ENCODE measurements at places on chromosomes 11 and 22.
A peak's percentile ranks its signal among the peaks of the same experiment; 100 is the strongest.

GRCh38 chr11:115696563-115696962 is 192.3 kb upstream of the CADM1 start:
- no peak overlapping the region for H3K4me3 ChIP-seq
- H3K27ac ChIP-seq, result no peak overlapping the region
- H3K4me1 ChIP-seq, result no peaks in the 10 kb centered on the region
- no peak for DNase-seq
- no peaks in the 10 kb centered on the region for H3K36me3 ChIP-seq

GRCh38 chr22:39625569-39626537 is 55.3 kb downstream of the CACNA1I start:
- no peak overlapping the region for H3K4me3 ChIP-seq
- no peaks in the 10 kb centered on the region for H3K27me3 ChIP-seq
- peaks cover 16% of the 10 kb centered on the region for H3K4me1 ChIP-seq
- no peaks in the 10 kb centered on the region for H3K36me3 ChIP-seq
- no peak for DNase-seq
- no peak overlapping the region for H3K27ac ChIP-seq

DNA sequence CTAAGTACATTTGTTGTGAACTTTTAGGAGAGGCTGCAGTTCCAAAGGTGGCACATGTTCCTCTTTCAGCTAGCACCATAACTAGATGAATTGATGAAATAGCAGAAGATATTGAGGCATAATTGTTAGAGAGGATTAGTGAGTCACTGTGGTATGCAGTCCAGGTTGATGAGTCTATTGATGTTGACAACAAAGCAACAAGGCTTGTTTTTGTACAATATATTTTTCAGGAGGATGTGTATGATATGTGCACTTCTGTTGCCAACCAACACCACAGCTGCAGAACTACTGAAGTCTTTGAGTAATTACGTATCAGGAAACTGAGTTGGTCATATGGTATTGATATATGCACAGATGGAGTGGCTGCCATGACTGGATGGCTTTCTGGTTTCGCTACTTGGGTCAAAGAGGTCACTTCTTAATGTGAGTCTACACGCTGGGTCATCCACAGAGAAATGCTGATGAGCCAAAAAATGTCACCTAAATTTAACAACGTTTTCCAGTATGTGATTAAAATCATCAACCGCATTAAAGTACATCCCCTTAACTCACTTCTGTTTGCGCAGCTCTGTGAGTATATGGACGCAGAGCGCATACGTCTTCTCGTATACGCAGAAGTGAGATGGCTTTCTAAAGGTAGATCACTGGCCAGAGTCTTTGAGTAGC is 261.3 kb upstream of the ANO5 start:
- no peaks in the 10 kb centered on the region for H3K27me3 ChIP-seq
- H3K36me3 ChIP-seq, result no peaks in the 10 kb centered on the region
- DNase-seq, result no peak
- no peaks in the 10 kb centered on the region for H3K4me1 ChIP-seq
- no peak overlapping the region for H3K27ac ChIP-seq
- no peak overlapping the region for H3K4me3 ChIP-seq

GRCh38 chr22:38505541-38506117 is 482 bp downstream of the DDX17 start:
- peaks cover 11% of the 10 kb centered on the region for H3K4me1 ChIP-seq
- DNase-seq, result no peak
- H3K27me3 ChIP-seq, result no peaks in the 10 kb centered on the region
- peak overlapping the region; percentile 99 for H3K27ac ChIP-seq
- H3K36me3 ChIP-seq, result peaks cover 16% of the 10 kb centered on the region
- peak overlapping the region; percentile 97 for H3K4me3 ChIP-seq

DNA sequence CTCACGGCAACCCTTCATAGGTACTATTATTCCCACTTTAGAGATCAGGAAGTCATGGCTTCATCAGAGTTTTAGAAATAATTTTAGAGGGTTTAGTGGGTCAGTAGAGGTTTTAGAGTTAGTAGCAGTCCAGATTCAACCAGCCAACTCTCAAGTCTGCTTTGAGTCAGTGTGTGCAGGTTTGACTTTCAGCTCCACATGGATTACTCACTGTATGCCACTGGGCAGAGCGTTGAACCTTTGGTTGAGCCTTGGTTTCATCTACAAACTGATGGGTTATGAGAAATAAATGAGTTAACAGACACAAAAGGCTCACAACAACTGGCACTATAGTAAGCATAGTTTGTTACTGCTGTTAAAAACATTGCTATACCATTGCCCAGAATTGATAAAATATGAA is 19.0 kb upstream of the TP53AIP1 start:
- no peaks in the 10 kb centered on the region for H3K4me1 ChIP-seq
- H3K4me3 ChIP-seq, result no peak overlapping the region
- H3K27me3 ChIP-seq, result no peaks in the 10 kb centered on the region
- H3K27ac ChIP-seq, result no peak overlapping the region

GRCh38 chr11:36362902-36363301 is 66.8 kb downstream of the PRR5L start:
- no peaks in the 10 kb centered on the region for H3K27me3 ChIP-seq
- DNase-seq, result no peak
- peaks cover 11% of the 10 kb centered on the region for H3K4me1 ChIP-seq
- no peak overlapping the region for H3K4me3 ChIP-seq
- no peaks in the 10 kb centered on the region for H3K36me3 ChIP-seq
- H3K27ac ChIP-seq, result no peak overlapping the region

- H3K4me1 ChIP-seq, result no peaks in the 10 kb centered on the region
- H3K27me3 ChIP-seq, result no peaks in the 10 kb centered on the region
- H3K36me3 ChIP-seq, result no peaks in the 10 kb centered on the region
- no peak overlapping the region for H3K27ac ChIP-seq
- no peak for DNase-seq
- no peak overlapping the region for H3K4me3 ChIP-seq
Measured at GRCh38 chr11:105881027-105881426, 141.0 kb downstream of the MSANTD4 start.

GRCh38 chr11:68684385-68685356 is at the start of gene GAL:
Gene GAL, plus strand, starts transcription at chr11:68684544. Its CDS starts 380 bp downstream, at chr11:68684924.
- H3K4me1 ChIP-seq, result no peaks in the 10 kb centered on the region
- 0 out of 2 replicates have a peak, but pooled peaks cover 2% of the 10 kb centered on the region for H3K36me3 ChIP-seq
- peaks cover 36% of the 10 kb centered on the region for H3K27me3 ChIP-seq
- H3K27ac ChIP-seq, result no peak within 1 kb of the TSS
- H3K4me3 ChIP-seq, result peak within 1 kb of the TSS; percentile 44

DNA sequence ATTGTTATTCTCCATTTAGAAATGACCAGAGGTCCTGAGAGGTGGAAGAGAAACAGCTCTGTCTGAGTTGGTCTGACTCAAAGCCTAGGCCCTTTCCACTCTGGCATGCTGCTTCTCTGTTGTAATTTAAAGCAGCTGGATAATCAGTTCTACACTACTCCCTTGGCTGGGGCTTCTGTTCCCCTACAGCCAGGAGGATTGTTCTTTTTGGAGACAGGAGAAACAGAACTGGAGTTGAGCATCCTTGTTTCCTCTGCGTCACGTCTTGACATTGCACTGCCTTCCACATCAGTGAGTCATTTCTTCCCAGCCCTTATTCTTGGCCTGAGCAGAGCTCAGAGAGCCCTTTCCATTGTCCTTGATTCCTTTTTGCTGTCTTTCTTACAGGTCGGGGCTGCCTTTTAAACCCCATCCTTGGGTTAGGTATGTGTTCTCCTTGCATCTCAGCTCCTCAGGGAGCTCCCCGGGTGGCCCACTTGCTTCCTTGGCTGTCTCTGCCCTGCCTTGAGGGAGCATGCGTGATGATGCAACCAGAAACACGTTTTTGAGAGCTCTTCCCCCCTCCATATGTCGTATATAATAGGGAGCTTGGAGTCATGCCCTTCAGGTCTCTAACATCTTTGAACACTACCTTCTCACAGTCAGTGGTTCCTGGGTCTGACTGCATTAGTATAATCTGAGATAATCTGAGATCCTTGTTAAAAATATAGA is 35.7 kb downstream of the CYB5R2 start:
- no peaks in the 10 kb centered on the region for H3K27me3 ChIP-seq
- no peak overlapping the region for H3K27ac ChIP-seq
- no peak for DNase-seq
- H3K36me3 ChIP-seq, result no peaks in the 10 kb centered on the region
- no peak overlapping the region for H3K4me3 ChIP-seq

- no peak overlapping the region for H3K27ac ChIP-seq
- H3K36me3 ChIP-seq, result no peaks in the 10 kb centered on the region
- no peak overlapping the region for H3K4me3 ChIP-seq
- H3K27me3 ChIP-seq, result no peaks in the 10 kb centered on the region
Measured at GRCh38 chr11:6298605-6299004, 21.7 kb downstream of the CAVIN3 start.

DNA sequence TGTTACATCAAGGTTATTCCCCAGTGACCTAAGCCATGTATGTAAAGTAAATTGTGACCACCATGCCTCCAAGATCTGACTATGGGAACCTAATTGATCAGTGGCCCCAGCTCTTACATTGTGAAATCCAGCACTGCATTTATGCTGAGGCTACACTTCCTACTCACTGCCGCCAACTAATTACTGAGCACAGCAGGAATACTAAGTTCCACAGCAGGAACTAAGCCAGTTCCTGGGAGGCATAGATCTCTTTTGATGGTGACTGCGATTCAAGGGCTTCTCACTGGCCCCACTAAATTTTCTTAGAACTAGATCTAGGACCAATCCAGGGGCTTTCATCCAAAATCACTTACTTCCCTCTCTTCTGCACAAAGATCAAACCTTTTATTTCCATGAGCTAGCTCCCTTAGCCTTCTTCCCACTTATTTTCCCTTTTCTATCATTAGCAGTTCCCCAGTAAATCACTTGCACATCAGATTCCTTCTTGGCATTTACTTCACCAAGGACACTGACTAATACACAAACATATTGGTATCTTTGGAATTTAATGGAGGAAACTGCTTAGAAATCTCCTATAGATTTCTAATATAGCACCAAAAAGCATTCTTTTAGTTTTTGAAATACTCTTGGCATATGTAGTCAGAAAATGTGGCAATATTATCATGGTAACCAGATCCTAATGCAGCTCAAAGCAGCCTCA is 46.0 kb downstream of the CNTN5 start:
- no peak overlapping the region for H3K27ac ChIP-seq
- H3K36me3 ChIP-seq, result no peaks in the 10 kb centered on the region
- no peak for DNase-seq
- H3K27me3 ChIP-seq, result no peaks in the 10 kb centered on the region
- peaks cover 7% of the 10 kb centered on the region for H3K4me1 ChIP-seq

GRCh38 chr11:2794046-2794967 is 91.3 kb downstream of the CDKN1C start:
- peaks cover 44% of the 10 kb centered on the region for H3K27me3 ChIP-seq
- DNase-seq, result no peak
- no peak overlapping the region for H3K4me3 ChIP-seq
- H3K27ac ChIP-seq, result no peak overlapping the region
- H3K4me1 ChIP-seq, result peaks cover 2% of the 10 kb centered on the region

DNA sequence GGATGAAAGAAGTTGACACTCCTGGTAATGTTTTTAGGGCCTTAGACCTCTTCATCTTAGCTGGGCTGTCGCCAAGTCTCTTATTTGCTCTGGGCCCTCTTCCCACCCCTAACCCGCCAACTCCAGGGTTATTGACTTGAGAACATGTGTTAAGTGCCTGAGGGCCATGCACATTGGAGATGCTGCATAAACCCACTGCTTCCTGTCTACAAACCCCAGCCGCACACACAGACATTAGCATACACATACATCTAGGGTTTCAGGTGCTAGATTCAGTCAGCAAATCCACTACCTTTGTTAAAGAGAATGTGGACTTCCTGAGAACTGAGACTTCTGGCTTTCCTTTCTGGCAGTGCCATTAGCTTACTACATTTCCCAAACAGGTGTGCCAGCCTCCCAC is 817 bp downstream of the PANX3 start:
- no peak for DNase-seq
- H3K36me3 ChIP-seq, result no peaks in the 10 kb centered on the region
- no peaks in the 10 kb centered on the region for H3K4me1 ChIP-seq
- H3K27ac ChIP-seq, result no peak overlapping the region

DNA sequence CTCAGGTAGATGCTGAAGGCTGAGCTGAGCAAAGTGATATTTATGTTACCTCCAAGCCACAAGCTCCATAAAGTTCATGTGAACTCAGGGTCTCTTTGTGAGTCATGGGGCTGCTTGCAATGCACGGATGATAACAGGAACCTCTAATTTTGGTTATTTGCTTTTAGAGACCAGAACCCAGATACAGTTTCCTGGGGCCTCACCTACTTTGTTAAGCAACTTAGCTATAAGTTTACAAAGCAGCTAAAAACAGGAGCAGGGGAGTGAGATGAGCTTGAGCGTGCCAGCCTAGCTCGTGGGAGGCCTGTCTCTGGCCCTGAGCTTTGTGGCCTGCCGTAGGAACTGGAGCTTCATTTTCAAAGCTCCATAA is 29.2 kb downstream of the SREBF2 start:
- H3K4me1 ChIP-seq, result peaks cover 4% of the 10 kb centered on the region
- H3K36me3 ChIP-seq, result peaks cover 11% of the 10 kb centered on the region
- H3K27ac ChIP-seq, result no peak overlapping the region
- H3K4me3 ChIP-seq, result no peak overlapping the region
- no peaks in the 10 kb centered on the region for H3K27me3 ChIP-seq
- no peak for DNase-seq

DNA sequence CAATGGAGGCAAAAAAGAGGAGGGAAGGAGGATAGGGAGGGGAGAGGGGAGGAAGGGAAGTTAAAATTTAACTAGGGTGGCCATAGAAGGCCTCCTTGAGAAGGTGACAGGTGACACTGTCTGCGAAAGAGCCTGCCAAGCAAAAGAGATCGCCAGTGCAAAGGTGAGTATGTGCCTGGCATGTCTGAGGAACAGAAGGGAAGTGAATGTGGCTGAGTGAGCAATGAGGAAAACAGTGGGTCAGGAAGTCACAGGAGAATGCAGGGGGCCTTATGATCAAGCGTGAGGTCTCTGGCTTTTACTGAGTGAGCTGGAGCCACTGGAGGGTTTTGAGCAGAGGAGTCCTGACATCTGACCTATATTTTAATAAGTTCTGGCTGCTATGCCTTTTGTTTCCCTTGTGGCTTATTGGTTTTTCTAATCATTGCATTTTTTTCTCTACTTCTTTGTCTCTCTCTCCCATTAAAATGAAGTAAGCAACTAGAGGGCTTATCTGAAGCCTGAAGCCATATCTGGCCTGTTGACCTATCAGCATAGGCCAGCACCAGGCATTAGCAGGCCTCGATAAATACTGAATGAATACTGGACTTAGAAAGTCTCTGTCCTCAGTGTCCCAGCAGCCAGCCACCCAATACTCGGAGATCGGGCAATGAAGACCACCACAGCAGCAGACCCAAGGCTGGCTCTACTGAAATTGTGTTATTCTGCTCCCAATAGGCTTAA is 5.6 kb downstream of the AP1B1 start:
- peaks cover 7% of the 10 kb centered on the region for H3K36me3 ChIP-seq
- DNase-seq, result no peak
- no peaks in the 10 kb centered on the region for H3K27me3 ChIP-seq
- H3K27ac ChIP-seq, result no peak overlapping the region
- H3K4me1 ChIP-seq, result no peaks in the 10 kb centered on the region
- H3K4me3 ChIP-seq, result no peak overlapping the region

GRCh38 chr11:66188580-66188979 is 79.9 kb upstream of the RAB1B start:
- H3K36me3 ChIP-seq, result no peaks in the 10 kb centered on the region
- no peak overlapping the region for H3K4me3 ChIP-seq
- H3K4me1 ChIP-seq, result no peaks in the 10 kb centered on the region
- no peaks in the 10 kb centered on the region for H3K27me3 ChIP-seq

Data from H1 (cell line).